ENCODE measurements at places on chromosomes 12 and 14.

- no peak for DNase-seq
Measured at GRCh38 chr12:34298971-34299801, 276.9 kb downstream of the ALG10 start.

DNA sequence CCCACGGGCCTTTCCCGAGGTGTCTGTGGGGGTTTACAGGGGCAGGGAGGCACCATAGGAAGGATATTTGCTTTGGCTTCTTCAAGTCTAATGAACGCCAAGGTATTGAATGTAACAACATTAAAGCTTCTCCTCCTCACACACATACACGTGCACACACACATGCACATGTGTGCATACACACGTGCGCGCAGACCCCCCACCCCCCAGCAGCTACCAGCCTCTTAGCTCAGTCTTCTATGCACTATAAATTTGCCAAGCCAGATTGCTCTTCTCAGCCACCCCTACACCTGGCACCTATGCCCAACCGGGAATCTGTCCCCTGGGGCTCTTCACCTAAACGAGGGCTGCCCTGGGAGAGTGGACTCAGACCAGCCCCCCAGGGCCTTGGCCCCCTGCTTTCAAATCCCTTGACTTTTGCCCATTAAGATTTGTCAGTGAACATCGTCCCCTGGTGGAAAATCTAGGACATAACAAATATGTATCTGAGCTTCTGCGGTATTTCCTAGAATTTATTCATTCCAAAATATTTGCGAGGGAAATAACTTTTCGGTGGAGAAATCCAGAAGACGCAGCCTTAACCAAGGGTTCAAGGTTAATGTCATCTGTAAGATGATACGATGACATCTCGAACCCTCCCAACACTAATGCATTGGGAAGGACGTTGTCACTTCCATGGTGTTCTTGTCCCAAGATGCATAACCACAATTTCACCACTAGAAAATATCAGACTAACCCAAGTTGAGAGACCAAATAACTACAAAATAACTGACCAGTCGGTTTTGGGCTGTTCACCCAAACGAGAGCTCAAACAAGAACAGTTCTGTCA is 330.4 kb downstream of the MED13L start:
- no peak for DNase-seq

DNA sequence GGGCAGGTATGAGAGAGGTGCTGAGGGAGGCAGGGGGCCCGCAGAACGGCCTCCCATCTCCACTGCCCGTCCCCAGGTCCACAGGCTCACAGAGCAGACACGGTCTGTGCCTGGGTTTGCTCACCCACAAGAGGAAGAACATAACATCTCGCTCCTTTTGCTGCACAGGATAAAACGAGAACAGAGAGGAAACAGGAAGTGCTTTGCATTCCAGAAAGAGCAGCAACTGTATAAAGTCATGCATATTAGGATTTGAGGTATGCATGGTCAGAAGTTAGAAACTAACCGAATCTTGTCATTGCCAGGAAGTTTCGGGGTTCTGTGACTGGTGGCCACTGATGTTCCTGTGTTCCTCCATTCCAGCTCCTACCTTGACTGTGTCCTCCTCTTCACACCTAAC is 25.0 kb downstream of the NTF3 start:
- DNase-seq = no peak

DNA sequence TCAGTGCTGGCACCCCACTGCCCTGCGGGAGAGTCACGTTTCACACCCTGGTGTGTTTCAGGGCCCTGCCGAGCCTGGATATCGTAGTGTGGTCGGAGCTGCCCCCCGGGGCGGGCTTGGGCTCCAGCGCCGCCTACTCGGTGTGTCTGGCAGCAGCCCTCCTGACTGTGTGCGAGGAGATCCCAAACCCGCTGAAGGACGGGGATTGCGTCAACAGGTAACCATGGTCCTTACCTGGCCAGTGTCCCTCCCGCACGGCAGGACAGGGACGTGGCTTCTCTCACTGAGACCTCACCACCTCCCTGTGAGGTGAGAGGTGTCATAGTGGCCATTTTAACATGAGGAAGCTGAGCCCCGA is 7.7 kb downstream of the MVK start:
- DNase-seq = no peak

DNA sequence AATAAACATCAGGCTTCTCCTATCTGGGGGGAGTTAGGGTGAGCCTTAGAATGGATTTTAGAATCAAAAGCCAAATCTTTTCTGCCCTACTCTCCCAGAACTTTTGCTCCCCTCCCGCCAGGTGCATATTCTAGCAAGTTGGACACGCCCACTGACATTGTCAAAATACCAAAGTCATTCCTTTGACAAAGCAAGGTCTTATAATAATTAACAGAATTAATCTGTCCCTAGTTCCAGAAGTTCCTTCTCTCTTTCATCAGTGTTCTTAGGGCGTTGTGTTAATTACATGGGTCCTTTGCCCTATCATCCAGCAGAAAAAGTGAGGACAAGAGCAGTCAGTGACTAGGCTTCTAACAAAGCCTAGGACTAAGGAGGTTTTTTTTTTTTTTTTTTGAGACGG is 2.4 kb downstream of the PRR13 start:
- no peak for DNase-seq

GRCh38 chr12:99253068-99253467 is 394.5 kb upstream of the GARIN6 start:
- DNase-seq = no peak

GRCh38 chr14:89248411-89249064 is 168.5 kb downstream of the FOXN3 start:
- no peak for DNase-seq

DNA sequence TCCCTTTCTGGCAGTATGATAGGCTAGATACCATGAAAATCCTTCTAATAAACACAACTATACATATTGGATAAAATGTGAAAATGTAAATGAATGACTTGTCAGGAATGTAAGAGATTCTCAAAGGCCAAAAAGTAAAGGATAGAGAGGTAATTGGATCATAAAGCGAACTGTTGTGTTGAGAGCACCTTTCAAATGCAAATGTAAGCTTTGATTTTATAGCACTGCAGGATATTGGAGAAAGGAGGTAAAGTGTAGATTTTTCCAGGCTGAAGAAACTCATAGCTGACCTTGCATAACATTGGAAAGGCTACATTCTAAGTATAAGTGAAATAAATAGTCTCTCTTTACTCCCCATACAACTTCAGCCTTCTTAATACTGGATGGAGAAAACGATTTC is 54.0 kb downstream of the PTPRB start:
- no peak for DNase-seq

DNA sequence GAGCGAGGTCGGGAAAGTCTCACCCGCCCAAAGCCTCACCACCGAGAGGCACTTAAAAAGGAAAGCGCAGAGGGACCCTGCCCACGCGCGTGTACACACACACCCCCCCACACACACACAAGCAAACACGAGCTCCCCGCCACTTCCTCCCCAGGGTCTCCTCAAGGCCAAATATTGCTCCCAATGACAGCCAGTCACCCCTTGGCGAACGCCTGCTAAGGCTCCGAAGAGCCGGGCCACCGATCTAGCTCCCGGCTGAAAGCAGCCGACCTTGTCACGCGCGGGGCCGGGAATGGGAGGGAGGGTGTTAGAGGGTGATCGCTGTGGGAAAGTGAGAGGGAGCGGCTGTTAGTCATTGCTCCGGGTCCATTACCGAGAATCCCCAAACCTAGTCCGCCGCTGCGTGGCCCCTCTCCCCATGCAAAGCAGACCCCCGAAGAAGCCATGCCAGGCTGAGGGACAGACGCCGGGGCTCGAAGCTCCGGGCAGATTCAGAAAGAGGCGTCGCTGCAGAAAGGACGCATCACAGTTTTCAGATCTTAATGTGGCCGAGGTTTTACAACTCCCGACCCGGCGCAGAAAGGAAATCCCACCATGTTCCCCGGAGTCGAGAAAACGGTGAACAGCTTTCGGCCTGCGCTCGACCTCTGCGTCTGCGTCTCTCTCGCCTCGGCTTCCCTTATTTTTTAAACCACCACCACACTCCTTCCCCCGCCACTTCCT is 2.6 kb downstream of the BMP4 start:
- DNase-seq = no peak

- no peak for DNase-seq
Measured at GRCh38 chr12:19125325-19125724, 4.2 kb upstream of the PLEKHA5 start.

GRCh38 chr12:28083840-28084678 is 106.2 kb upstream of the CCDC91 start:
- DNase-seq = no peak

DNA sequence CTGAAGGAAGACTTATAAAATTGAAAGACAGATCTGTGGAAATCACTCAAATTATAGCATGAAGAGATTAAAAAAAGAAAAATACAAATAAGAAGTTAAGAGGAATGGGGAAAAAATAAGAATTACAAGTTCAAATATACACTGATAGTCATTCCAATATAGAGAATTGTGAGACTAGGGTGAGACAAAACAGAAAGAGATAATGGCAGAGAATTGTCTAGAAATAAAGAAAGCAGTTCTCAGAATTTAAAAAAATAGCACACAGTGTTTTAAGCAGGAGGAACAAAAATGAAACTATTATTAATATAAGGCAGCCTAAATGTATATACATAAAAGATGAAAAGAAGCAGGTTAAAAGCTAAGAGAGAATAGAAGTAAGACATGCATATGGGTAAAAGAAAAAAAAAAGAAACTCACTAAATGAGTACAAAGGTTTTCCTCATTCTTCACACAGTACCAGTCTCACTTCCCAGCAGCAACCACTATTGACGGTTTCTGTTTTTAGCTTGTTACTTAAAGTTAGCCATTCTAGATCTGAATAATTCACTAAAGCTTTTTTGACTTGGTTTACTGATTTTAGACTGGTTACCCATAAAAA is 31.1 kb downstream of the SLC38A4 start:
- no peak for DNase-seq

All from activated naive CD4-positive, alpha-beta T cell (primary cell).